Dermis microvascular lymphatic vessel endothelial cell (primary cell): ENCODE measurements at places on chromosomes 4 and X. TPM values are rescaled to one million over a fixed set of nuclear protein-coding genes. Genes with fewer than 3 reads are reported as not detected.

GRCh38 chr4:137610960-137611359, 78.7 kb upstream of the PCDH18 start:
- no peak for DNase-seq

Gene SLC7A11
- 6.4 and 17.3 TPM in 2 replicates for total RNA-seq

GRCh38 chr4:68347845-68348244, 2.0 kb downstream of the YTHDC1 start:
- DNase-seq = no peak

Gene FAM9B
- not detected in 2 replicates for total RNA-seq

GRCh38 chrX:17923546-17923945, 62.4 kb upstream of the RAI2 start:
- no peak for DNase-seq

- DNase-seq = no peak
Measured at GRCh38 chrX:19440713-19441112, 74.6 kb downstream of the MAP3K15 start.

GRCh38 chr4:116838609-116839008, 246.8 kb downstream of the TRAM1L1 start:
- DNase-seq = no peak

DNA sequence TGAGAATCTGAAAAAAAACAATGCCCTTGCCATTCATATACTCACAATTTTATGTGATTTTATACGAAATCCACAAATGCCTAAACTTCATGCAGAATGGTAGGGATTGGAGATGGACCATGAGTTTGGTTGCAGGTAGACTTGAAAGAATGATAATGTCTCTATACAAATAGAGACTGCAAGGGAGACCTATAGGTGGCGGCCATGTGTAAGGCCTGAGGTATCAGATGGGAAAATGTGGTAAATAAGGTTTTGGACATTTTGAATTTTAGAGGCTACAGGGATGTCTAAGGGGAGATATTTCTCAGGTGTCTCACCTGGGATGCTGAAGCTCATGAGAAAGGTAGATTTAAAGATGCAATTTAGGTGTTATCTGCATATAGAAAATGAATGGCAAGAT, 78.0 kb downstream of the GABRB1 start:
- no peak for DNase-seq

Gene MSN
- 201 and 255 TPM in 2 replicates for total RNA-seq

GRCh38 chr4:27973700-27974099, 1113.1 kb downstream of the STIM2 start:
- DNase-seq = no peak

Gene MUC7
- not detected in 2 replicates for total RNA-seq

DNA sequence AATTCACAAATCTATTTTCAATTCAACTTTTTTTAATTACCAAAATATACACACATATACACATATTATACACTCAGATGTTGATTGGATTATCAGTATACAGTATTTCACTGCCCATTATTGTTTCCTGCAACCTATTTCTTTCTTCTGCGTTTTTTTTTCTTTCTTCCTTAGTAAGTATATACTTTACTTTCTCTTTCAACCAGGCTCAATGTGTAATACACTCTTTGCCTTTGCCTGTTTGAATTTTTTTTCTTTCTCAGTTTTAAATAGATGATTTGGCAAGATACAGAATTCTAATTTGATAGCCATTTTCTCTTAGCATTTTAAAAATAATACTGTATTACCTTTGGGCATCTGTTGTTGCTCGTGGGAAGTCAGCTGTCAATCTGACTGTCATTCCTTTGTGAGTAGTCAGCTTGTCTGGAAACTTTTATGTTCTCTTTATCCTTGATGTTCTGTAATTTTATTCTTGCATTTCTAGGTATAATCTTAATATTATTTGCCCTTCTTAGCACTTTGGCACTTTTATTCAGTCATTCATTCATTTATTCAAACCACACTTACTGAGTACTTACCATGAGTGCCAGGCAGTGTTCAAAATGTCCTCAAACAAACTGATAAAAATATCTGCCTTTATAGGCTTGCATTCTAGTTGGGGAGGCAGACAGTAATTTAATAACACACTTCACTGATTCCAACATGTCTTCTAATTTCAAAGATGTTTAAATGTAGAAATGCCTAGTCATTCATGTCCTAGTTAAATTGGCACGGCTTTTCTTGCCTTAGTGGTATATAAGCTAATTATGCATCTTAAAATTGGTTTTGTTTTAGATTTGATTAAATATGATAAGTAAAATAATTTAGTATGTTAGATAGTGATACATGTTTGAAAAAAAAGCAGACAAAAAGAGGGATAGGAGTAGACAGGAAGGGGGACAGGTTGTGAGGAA, 3.7 kb downstream of the USP38 start:
- peak; percentile 35 for DNase-seq

Gene LNX1
- total RNA-seq = 4.0 and 5.1 TPM in 2 replicates

Gene S100G
- total RNA-seq = not detected in 2 replicates

GRCh38 chrX:49209434-49210251, 9.7 kb upstream of the SYP start:
- no peak for DNase-seq

Gene SLC10A6
- total RNA-seq = 0.26 and 2.1 TPM in 2 replicates

DNA sequence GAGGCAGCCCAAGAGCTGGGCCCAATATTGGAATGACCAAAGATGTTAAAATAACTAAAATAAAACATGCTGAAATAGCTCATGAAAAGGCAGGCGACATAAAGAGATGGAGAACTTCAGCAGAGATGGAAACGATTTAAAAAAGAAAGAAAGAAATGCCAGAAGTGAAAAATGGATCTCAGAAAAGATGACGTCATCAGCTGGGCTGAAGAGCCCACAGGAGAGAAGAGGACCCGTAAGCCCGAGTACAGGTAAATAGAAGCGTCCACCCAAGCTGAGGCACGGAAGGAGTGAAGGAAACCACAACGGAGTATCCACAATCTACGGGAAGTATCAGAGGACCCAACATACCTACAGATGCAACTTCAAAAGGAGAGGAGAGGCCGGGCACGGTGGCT, 112.8 kb downstream of the AFAP1 start:
- DNase-seq = no peak

Gene SMIM10
- 1.5 and 1.9 TPM in 2 replicates for total RNA-seq

- no peak for DNase-seq
Measured at GRCh38 chr4:71441186-71442169, 102.7 kb downstream of the SLC4A4 start.

Gene FRG1
- total RNA-seq = 13.8 and 24.6 TPM in 2 replicates

Gene FOXP3
- total RNA-seq = not detected in 2 replicates

- no peak for DNase-seq
Measured at GRCh38 chrX:53256446-53257041, 24.8 kb downstream of the IQSEC2 start.

Gene MGARP
- total RNA-seq = under 0.01 and 0.13 TPM in 2 replicates

Gene SMIM10L2A
- 0.90 and 1.6 TPM in 2 replicates for total RNA-seq
